ENCODE measurements at places on chromosomes 12 and 14.

DNA sequence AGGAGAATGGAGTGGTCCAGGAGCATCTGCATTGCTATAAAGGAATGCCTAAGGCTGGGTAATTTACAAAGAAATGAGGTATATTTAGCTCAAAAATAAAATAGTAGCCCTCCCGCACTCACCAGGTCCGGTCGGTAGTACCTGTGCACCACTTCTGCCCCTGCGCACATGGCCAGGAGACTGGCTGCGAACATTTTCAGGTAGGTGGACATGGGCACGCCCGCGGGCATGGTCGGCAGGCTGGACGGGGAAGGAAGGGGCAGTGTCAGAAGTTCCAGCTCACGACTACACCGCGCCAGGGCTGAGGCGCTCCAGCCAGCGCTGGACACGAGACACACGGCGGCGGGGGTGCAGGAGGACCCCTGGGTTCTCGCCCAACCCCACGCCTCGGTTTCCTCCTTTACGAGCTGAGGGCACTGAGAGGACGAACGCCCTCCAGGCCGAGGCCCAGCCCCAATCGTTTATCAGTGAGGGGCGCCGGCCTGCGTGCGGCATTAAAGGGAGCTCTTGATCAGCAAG lies 9.1 kb upstream of the TDG start:
- no peak for DNase-seq

- DNase-seq, result no peak
These were observed 183.2 kb downstream of the GRIP1 start for GRCh38 chr12:66495709-66496108.

GRCh38 chr12:18071336-18071735 lies 18.7 kb downstream of the RERGL start:
- no peak for DNase-seq

DNA sequence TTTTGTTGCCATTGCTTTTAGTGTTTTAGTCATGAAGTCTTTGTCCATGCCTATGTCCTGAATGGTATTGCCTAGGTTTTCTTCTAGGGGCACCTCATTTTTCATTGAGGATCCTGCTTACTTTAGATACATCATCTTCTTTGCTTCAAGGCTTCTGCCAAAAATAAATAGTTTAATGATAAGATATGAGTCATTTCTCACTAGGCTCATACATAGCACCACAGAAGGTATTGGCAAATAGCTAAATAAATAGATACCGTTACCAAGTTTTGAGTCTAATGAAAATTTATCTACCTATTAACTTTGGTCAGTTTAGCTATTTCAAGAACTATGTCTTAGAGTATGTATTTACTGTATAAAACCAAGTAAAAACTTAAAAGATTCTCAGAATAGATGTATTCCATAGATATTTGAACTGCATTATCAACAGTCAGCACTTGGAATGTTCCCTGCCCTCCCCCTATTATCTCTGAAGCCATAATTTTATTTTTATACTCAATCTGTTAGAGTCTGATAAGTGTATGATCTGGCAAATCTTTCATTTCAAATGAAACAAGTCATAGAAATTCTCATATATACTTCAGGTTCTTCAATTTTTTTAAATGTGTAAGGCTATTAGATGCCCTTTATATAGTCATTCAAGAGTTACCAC lies 310.2 kb downstream of the CCDC91 start:
- DNase-seq, result no peak

DNA sequence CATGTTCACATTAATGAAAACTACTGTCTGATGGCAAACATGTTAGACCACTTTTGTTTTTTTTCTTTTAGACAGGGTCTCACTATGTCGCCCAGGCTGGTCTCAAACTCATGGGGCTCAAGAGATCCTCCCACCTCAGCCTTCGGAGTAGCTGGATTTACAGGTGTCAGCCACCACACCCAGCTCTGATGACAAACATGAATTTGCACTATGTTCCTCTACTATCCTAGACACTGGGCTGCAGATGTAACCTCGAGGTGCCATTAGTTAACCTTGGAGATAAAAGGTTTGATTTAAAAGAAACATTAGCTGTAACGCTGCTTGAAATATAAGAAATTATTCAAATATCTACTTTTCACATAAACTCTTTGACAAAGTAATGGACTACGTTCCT lies 8.1 kb downstream of the VPS37B start:
- DNase-seq, result no peak

DNA sequence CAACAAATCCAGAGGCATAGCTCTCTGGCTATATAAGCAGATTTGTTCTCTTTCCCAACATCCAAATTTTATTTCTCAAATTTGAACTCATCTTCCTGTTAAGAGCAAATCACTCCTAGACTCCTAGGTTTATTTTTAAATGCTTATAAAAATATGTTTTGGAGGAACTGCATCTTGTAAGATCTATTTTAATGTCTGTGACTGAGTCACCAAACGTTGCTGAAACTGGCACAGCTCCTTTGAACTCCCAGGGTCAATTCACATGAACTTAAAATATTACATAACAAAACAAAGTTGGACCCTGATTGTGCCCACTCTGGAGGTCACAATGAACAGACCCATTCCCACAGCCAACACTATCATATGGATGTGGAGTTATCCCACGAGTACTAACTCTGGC lies 23.9 kb downstream of the ANAPC7 start:
- no peak for DNase-seq

DNA sequence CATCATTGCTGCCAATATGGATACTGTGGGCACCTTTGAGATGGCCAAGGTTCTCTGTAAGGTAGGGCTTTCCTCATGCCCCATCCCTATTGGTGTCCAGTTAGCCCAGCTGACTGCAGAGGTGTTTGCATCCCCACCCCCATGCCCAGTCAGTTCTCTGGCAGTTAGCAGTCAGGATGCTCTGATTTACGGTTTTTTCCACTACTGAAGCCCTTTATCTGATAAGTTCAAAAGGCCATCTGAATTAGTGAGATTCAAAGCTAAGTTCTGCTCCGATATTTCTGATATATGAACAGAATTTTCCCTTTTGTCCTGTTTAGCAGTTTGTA lies 773 bp downstream of the GMPR2 start:
- DNase-seq, result no peak

DNA sequence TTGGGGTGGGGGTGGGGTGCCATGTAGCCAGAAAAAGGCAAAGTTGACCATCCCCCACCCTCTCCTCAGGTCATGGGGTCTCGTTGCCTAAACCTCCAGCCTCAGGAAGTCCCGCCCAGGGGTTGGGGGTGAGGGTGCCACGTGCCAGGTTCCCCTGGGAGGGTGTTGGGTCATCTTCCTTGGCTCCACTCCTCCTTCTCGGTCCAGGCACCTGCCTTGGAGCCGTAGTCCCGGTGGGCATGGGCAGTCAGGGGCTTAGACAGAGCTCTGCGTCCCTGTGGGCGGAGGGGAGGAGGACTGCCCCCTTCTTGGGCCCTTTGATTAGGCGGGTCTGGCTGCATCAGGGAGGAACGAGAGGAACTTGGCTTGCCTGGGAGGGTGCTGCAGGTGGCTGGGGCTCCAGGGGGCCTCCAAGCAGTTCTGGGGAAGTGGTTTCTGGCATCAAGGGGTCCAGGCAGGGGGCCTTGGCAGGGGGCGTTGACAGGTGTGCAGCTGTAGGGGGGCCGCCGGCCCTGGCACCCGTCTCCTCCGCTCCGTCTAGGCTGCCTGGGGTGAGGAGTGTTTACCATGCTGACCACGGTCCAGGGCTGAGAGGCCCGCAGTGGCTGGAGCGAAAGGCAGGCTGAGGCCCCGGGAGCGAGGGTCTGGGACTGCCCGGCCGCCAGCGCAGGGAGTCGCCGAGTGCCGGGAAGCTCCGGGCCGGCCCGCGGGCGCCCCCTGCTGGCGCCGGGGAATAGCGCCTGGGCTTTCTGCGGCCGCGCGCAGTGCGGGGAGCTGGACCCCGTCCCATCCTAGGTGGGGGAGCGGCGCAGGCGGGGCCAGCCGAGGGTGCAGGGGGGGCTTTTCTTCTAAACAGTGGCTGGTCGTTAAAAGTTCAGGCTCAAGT lies 7.9 kb downstream of the SETD1B start:
- DNase-seq, result no peak

DNA sequence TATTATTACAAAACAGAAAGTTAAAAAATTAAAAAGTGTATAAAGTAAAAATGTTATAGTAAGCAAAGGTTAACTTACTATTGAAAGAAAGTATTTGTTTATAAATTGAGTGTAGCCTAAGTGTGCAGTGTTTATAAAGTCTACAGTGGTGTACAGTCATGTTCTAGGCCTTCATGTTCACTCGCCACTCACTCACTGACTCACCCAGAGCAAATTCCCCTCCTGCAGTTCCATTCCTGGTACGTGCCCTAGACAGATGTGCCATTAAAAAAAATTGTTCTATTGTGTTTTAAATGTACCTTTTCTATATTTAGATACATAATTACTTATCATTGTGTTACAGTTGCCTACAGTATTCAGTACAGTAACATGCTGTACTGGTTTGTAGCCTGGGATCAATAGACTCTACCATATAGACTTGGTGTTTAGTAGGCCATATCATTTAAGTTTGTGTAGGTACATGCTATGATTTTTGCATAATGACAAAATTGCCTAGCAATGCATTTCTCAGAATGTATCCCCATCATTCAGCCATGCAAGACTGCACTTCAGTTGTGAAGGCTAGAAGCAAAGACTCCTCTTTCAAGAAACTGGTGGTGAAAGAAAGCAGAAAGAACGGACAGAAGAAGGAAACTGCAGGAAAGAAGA lies 100.6 kb downstream of the DACT1 start:
- no peak for DNase-seq

GRCh38 chr14:23910101-23910875 lies 43.3 kb upstream of the DHRS4 start:
- DNase-seq, result no peak

GRCh38 chr12:96303653-96304052 lies 96.6 kb downstream of the CDK17 start:
- no peak for DNase-seq

- DNase-seq, result no peak
These were observed 22.2 kb upstream of the ABCD4 start for GRCh38 chr14:74324931-74325361.

All from stimulated activated CD8-positive, alpha-beta memory T cell treated with anti-CD3 and anti-CD28 coated beads, Interleukin-7, amount 100 ng/mL, for 1 hour (primary cell).